ENCODE measurements at places on chromosomes 13 and 19.

- no peak for DNase-seq
Observed at GRCh38 chr13:64283926-64284325, 2868.3 kb upstream of the PCDH20 start.

DNA sequence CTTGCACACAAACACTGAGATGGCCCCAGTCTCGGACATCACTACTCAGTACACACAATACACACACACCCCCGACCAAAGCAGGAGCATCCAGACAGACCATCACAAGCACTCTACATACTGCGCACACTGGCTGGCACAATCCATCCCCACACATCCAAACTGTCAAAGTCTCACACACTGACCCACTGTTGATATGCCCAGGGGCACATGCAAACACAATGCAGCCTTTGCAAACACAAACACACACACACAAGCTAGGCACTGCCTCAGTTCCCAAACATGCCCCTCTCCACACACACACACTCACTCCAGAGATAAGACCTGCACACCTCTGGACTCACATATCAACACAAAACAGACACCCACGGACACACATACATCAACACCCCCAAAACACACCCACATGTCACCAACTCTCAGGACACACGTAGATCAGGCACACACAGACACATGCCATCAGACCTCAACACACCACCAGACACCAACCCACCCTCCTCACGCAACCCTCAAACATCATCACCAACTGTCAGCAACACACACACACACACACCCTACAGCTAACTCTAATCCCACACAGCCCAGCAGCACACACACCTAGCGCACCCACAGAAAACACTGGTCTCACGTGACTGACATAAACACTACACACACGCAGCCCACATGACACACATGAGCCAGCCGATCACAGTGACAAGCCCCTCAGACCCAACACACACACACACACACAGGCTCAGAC lies 1.9 kb downstream of the BBC3 start:
- DNase-seq: no peak

GRCh38 chr19:52369559-52370340 lies at the start of gene ZNF880:
ZNF880 (plus strand) TSS chr19:52369923; CDS start chr19:52369966, 43 bp downstream.
- DNase-seq: peak; percentile 51

- DNase-seq: no peak
Observed at GRCh38 chr13:66765559-66765958, 464.6 kb downstream of the PCDH9 start.

DNA sequence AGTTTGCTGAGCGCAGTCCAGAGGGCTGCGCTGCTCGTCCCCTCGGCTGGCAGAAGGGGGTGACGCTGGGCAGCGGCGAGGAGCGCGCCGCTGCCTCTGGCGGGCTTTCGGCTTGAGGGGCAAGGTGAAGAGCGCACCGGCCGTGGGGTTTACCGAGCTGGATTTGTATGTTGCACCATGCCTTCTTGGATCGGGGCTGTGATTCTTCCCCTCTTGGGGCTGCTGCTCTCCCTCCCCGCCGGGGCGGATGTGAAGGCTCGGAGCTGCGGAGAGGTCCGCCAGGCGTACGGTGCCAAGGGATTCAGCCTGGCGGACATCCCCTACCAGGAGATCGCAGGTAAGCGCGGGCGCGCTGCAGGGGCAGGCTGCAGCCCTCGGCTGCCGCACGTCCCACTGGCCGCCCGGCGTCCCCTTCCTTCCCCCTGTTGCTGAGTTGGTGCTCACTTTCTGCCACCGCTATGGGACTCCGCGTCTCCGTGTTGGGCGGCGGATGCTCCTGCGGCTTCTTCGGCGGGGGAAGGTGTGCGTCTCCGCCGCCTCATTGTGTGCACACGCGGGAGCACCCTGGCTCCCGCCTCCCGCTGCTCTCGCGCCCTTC lies 772 bp downstream of the GPC6 start:
- no peak for DNase-seq

DNA sequence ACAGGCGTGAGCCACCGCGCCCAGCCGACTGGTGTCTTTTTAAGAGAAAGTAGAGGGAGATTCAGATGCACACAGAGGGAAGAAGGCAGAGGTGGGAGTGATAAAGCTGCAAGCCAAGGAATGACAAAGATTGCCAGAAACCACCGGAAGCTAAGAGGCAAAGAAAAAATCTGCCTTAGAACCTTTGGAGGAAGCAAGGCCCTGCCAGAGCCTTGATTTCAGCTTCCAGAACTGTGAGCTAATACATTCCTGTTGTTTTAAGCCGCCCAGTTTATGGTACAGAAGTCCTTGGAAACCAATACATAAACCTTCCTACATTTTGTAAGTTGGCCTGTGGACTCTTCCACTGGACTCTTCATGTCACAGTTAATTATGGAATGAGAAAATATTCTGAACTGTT lies 71.7 kb upstream of the SOX21 start:
- DNase-seq: no peak

DNA sequence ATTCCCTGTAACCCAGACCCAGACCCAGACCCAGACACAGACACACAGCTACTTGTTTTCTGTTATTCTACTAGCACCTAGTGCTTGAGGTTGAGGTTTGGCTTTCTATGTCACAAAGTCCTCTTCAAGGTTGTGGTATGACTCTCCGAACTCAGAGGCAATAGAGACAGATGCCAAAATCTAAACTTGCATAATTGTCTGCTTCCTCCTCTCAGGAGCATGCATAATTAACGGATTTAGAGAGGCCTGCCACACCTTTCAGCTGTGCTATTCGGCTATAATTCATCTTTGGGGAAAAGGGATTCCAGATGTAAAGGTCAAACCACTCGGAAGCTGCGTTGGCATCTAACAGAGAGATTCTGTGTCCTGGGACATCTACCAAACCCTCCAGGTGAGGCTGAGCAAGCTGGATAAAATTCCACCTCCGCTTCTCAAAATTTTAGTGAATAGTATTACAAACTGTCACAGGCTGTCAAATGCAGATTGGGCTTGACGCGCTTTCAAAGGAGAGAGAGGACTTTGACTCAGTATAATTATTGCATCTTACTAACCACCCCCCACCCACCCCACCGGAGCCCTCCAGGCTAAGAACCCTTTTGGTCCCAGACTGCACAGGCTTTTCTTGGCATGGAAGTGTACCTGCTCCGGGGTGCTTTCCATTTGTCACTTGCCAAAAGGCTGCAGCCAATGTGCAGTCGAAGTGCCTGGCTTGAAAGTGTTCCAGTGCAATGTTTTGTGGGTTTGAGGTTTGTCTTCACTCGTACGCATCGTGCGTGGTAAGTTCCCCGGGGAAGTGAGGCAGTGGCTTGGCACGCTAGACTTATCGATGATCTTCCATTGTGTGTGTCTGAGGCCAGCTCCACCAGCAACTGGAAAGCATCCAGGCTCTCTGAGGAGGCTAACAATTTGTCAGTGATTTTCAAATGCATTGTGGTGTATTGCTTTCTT lies 194.1 kb downstream of the TDRD3 start:
- no peak for DNase-seq

DNA sequence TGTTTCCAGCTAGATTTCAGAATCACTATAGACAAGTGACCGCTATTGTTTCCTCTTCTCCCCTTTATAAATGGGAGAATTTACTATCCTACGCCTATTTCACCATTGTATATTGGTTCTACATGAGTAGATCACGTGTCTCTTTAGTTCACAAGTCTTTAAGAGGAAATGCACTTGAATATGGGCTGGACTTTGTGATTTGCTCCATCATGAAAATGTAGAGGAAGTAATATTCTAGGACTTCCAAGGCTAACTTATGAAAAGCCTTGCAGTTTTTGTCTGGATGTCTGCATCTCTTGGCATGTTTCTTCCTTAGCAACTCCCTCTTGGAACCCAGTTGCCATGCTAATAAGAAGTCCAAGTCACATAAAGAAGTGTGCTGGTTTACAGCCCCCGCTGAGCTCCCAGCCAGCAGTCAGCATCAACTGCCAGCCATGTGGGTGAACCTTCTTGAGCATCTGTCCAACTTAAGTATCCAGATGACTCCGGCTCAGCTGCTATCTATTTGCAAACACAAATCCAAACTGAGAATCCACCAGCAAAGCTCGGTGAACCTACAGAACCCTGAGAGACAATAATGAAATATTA lies 4.8 kb upstream of the FBXL3 start:
- no peak for DNase-seq

GRCh38 chr19:15935167-15935702 lies 906 bp upstream of the CYP4F11 start:
- DNase-seq: no peak

DNA sequence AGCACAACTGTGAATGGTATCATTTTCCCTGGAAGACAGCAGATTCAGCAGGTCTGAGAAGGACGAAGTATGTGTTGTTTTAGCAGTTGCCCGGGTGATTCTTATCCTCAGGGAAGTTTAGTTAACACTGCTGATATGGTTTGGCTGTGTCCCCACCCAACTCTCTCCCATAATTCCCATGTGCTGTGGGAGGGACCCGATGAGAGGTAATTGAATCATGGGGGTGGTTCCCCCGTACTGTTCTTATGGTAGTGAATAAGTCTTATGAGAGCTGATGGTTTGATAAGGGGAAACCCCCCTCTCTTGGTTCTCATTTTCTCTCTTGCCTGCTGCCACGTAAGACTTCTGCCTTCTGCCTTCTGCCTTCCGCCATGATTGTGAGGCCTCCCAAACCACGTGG lies 81.0 kb upstream of the UBAC2 start:
- no peak for DNase-seq

- DNase-seq: no peak
Observed at GRCh38 chr19:48250290-48251025, 5.3 kb downstream of the CARD8 start.

DNA sequence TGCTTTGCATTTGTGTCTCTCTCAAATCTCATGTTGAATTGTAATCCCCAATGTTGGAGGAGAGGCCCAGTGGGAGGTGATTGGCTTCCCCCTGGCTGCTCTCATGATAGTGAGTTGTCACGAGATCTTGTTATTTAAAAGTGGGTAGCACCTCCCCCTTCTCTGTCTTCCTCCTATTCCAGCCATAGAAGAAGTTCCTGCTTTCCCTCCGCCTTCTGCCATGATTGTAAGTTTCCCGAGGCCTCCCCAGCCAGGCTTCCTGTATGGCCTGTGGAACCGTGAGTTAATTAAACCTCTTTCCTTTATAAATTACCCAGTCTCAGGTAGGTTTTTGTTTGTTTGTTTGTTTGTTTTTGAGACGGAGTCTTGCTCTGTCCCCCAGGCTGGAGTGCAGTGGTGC lies 3.8 kb downstream of the LILRA4 start:
- DNase-seq: no peak

DNA sequence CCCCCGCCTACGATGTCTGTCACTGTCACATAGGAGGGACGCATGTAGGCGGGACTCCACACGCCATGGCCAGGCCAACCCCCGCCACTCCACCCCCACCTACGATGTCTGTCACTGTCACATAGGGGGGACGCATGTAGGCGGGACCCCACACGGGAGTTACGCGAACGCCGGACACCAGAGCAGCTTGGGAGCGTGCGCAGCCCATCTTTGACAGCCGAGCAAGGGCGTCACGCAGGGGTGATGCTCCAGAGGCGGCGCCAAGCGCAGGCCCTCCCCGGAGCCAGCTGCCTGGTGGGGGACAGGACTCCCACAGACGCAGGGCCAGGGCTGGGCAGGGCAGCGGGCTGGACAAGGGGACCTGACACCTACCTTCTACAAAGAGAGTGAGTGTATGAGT lies 20.0 kb downstream of the ZNF787 start:
- DNase-seq: no peak

GRCh38 chr19:5567970-5568407 lies 236 bp upstream of the TINCR start:
- no peak for DNase-seq

- no peak for DNase-seq
Observed at GRCh38 chr19:4077800-4078684, 11.3 kb upstream of the ZBTB7A start.

DNA sequence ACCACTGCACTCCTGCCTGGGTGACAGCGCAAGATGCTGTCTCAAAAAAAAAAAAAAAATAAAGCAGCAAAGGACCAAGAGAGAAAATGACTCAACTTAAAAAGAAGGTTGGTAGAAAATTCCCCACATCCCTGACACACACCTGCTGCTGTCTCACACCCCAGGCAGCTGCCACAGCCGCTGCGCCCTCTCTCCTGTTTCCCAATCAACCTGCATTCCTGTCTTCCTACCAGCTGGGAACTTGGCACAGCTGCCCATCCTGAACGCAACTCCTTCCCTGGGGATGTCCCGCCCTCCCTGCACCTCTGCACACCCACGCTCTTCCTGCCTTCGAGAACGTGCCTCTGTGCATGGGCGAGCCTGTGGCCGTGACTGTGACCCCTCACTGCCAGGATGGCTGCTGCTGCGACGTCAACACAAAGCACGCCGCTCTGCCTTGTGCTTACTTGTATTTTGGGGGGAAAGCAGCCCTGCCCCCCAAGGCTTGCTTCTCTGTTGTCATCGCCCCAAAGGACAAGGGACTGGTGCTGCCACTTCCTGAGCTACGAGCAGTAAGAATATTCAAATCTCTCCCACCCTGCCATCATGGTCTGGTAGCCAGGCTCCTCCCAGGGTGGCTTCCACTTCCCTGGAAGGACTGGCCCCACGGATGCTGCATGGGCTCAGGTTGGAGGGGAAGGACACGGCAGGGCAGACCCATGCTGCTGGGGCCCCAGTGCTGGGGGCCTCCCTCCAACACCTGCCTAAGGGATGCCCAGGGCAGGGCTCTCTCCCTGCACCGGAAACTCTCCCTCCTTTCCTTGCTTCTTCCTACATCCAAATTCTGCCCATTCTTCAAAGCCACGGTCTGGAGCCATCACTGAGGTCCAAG lies 20.7 kb downstream of the SH3GL1 start:
- DNase-seq: no peak

- DNase-seq: no peak
Observed at GRCh38 chr13:41452462-41452861, 4.9 kb upstream of the RGCC start.

DNA sequence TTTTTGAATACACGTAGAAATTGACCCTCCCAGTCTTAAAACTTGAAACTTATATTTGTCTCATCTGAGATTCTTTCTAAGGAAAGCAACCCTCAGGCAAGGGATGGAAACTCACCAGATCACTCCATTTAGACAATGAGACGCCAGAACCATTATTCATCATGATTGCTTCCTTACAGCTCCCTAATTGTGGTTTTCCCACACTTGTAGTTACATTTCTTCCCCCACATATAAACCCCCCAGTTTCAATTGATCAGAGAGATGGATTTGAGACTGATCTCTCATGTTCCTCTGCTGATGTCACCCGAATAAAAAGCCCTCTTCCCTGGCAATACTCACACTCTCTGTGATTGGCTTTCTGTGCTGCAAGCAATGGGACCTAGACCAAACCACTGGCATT lies 197.9 kb upstream of the STARD13 start:
- no peak for DNase-seq

GRCh38 chr13:37427843-37428494 lies 170.6 kb downstream of the POSTN start:
- no peak for DNase-seq

- DNase-seq: no peak
Observed at GRCh38 chr13:82800391-82800790, 1081.9 kb downstream of the SLITRK1 start.

- DNase-seq: no peak
Observed at GRCh38 chr19:1734321-1734966, 18.9 kb upstream of the ONECUT3 start.

- DNase-seq: no peak
Observed at GRCh38 chr13:90968166-90968904, 379.2 kb upstream of the MIR17HG start.
